Myocyte (in vitro differentiated cells): ENCODE measurements at places on chromosomes 6 and 20. TPM values are rescaled to one million over a fixed set of nuclear protein-coding genes. Genes with fewer than 3 reads are reported as not detected.

Gene CMTR1
- 34.0 and 35.1 TPM in 2 replicates for total RNA-seq

DNA sequence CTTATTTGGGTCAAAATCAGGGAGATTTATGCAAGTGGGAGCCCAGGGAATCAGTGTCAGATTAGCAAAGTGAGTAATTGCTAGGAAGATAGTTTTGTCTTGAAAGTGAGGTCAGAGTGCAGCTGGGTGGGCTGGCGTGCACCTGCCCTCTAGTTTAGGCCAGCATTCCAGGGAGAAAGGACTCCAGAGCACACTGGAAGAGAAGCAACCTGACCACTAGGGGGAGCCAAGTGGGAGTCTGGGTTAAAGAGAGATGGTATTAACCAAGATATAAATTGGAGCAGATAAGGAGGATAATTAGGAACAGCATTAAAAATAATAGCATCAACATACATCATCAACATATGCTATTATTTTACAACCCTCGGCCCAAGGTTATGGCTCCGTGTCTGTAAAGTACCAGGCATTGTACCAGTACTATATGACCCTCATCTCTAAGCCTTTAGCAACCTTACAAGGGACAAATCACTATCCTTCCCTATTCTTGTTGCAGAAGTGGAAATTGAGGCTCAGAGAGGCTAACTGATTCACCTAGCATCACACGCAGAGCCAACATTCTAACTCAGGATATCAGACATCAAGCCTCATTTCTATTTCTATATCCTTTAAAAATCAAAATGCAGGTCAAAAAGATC, 57.8 kb downstream of the SLC2A10 start:
- peak; percentile 37 for DNase-seq

DNA sequence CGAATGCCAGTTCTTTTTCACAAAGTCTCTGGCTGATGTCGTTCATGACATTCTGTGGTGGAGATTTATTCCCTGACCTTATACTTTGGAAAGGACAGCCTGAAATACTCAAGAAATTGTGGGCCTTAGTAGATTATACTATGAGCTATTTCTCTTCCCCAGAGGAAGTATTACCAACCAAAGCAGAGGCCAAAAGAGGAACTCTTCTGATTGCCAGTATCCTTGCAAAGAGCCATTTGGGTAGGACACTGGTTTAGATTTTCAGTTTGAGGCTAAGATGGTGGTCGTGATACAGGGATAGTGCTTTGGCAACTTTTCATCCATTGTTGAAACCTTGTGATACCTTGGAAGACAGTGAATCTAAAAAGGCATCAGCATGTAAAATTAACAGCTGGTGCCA, 327.3 kb downstream of the HACE1 start:
- no peak for DNase-seq

- no peak for DNase-seq
These were observed 245.2 kb downstream of the PKHD1 start for GRCh38 chr6:51842061-51842803.

Gene SMOC2
- total RNA-seq: not detected in 2 replicates

DNA sequence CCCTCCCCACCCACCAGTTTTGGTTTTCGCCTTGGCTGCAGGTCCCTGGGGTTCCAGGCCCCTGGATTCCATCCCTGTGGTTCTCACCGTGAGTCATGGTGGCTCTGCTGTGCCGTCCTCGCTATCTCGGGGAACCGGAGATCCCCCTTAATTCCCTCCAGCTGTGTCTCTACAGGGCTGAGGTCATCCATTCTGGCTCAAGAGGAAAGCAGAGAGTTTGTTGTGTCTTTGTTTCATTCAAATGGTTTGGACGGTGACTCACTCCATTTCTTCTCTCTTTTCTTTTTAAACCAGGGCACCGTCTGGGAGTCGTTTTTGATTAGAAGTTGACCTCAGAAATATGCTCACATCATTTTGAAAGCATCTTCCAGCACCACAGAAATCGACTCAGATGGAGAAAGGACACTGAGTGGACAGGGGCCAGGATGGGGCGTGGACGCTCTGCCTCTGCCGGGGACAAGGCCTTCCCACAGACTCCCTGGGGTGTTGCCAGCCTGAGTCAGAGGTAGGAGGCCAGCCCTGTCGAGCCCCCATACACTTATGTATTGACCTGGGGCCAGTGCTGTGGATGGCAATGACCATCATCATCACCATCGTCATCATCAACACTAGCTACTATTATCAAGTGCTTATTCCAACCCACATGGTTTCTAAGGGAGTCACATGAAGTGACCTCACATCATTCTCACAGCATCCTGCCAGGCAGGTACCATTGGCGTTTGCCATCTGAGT, 176.2 kb downstream of the NFATC2 start:
- DNase-seq: peak; percentile 99

DNA sequence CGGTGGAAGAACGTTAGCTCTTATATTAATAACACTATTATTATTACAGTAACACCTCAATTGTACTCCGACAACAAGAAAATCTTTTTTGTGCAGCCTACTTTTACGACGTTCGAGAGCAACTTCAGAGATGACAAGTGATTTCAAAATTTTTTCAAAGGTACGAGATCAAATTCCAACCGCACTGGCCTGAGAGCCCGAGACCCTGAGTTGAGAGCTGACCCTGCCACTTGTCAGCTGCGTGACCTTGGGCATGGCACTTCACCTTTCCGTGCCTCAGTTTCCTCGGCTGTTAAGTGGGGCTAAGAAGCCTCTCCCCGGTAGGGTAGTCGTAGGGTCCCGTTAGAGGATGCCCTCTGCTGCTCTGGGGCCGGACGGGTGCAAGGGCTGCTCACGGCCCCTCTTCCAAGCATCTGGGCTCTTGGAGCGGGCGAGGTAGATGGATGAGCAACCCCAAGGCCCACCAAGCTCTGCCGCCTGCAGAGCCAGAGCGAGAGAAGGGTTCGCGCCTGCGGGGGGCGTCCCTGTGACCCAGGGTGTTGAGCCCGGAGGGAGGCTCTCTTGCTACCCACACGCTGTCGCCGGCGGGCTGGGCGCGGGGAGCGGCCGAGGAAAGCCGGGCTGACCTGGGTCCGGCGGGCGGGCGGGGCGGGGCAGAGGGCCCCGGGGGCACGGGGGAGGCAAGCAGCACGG, 510 bp downstream of the NDRG3 start:
- peak; percentile 22 for DNase-seq

Gene MYLK4
- total RNA-seq: 5.6 and 9.4 TPM in 2 replicates

- DNase-seq: no peak
These were observed 1187.5 kb downstream of the HACE1 start for GRCh38 chr6:103672169-103672568.

DNA sequence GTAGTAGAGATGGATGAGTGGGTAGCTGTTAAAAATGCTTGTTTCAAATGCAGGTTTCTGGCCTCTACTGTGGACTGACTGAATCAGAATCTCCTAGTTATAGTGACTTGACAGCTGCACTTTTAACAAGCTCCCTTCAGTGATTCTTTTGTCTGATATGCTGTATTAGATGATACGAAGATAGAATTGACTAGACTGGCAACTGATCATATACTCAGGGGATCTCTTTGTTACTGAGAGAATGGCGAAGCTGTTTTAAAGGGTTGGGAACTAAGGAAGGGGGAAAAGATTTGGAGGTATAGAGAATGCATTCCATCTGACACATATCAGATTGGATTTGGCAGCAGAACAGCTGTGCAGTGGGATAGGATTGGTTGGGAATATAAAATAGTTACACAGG, 7.0 kb downstream of the ENPP4 start:
- DNase-seq: peak; percentile 11

Gene ADGB
- not detected in 2 replicates for total RNA-seq

Gene SOBP
- total RNA-seq: 0.21 and 0.42 TPM in 2 replicates

- DNase-seq: no peak
These were observed 30.9 kb upstream of the SLC24A3 start for GRCh38 chr20:19181552-19181951.

DNA sequence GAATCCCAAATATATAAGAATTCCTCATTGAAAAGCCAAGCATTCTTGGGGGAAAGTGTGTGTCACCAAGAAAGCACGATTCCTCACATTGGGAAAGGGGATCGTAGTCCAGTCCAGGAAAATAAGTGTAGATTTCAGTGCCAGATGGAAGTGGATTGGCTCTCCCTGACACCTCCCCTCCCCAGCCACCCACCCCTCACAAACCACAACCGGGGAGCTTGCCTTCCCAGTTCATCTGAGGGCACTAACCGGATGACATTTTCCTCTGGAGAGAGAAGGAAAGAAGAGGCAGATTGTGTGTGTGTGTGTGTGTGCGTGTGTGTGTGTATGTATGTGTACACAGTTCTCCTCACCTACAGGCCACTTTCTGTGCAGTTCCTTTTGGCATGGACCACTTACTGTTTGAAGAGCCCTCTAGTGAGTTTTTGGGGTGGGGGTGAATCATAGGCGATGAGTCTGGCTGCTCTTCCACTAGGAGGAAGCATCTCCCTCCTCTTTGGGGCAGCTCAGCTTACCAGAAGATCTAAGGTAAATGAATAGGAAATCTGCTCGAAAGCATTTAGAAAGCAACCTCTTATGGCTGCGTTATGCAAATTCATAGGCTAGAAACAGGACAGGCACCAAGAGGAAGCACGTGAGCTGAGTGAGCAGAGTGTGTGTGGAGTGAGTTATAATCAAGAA, 20.8 kb downstream of the DAAM2 start:
- DNase-seq: peak; percentile 82

Gene GUCA1A
- not detected in 2 replicates for total RNA-seq

GRCh38 chr6:12174878-12175277, 115.3 kb upstream of the EDN1 start:
- no peak for DNase-seq

Gene PNPLA1
- not detected in 2 replicates for total RNA-seq

DNA sequence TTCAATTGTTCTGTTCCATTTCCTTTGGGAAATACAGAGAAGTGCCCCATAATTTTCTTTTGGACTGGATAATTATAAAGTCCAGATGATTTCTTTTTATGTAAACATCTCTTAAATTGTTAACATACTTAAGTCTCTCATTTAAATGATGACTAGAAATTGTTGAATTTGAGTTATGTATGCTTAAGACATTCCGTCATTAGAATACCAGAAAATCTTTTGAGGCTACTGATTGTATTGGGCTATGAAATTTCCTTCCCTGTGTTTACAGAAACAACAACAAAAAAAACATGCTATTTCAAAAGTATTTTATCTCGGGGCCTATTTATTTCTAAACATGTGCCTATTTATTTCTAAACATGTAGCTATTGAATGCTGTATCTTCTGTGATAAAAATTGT, 125.4 kb downstream of the SH3BGRL2 start:
- no peak for DNase-seq

Gene DEFB124
- total RNA-seq: not detected in 2 replicates

Gene DSP
- 7.8 and 13.1 TPM in 2 replicates for total RNA-seq

- DNase-seq: no peak
These were observed 418 bp upstream of the UCKL1 start for GRCh38 chr20:63956664-63957003.

- no peak for DNase-seq
These were observed 388.4 kb upstream of the JARID2 start for GRCh38 chr6:14857501-14857900.

Gene CABLES2
- total RNA-seq: 3.8 and 4.4 TPM in 2 replicates

Gene SLC16A10
- 1.9 and 5.7 TPM in 2 replicates for total RNA-seq
